Trophoblast cell (in vitro differentiated cells and primary cell): ENCODE measurements at places on chromosomes 1 and 21.

GRCh38 chr1:219324171-219324570 is 150.5 kb downstream of the LYPLAL1 start:
- DNase-seq, result no peak

DNA sequence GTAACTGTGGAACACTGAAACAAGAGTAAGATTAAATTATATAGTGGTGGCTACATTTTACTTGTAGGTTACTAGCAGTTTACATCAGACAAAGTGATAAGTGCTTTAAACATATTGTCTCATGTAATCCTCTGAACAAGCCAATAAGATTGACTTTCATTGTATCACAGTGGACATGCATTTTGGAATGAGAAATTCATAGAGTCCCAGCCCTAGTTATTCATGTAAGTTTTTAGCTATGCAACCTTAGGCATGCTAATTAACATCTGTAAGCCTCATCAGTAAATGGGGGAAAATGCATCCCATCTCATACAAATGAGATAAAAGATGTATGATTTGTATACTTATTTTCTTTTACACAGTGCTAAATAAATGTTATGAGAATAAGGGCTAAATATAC is 1038.1 kb upstream of the ADGRL4 start:
- no peak for DNase-seq

DNA sequence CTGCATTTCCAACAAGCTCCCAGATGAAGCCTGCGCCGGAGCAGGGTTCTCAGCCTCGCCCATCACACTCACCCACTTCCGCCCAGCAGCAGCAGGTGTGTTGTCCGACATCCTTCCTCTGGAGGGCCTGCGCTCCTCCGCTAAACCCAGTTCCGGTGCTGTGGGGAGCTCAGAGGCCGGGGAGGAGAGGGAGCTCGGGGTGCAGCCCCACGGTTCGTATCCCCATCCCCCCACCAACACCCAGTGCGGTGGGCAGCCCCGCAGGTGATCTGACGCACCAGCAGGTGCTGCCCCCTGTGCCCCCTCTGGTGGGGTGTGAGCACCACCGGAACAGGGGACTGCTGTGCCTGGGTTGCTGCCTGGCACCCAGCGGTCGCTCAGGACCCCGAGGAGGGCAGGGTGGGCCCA is 3.4 kb upstream of the PEX10 start:
- DNase-seq, result no peak

GRCh38 chr1:26181586-26182382 is 4.5 kb downstream of the CNKSR1 start:
- DNase-seq, result no peak

DNA sequence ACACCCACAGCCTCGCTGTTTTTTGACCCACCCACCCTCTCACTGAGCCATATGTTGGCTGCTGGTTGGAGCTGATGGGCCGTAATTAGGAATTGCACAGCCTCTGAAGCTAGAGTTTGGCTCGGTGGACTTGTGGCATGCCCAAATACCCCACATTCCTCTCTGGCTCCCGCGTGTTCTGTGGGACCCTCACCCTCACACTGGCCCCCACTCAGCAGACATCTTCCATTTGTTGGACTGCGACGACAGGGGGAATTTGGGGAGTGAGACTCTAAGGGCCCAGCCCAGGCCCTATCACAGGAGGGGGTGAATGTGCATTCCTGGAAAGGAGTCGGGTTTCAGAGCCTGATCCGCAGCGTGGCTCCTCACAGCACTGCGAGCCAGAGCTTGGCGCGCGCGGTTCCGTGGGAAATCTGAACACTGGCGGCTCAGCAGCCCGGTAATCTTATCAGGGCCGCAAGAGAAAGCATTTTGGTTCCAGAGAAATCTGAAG is 5.2 kb downstream of the RCSD1 start:
- no peak for DNase-seq

DNA sequence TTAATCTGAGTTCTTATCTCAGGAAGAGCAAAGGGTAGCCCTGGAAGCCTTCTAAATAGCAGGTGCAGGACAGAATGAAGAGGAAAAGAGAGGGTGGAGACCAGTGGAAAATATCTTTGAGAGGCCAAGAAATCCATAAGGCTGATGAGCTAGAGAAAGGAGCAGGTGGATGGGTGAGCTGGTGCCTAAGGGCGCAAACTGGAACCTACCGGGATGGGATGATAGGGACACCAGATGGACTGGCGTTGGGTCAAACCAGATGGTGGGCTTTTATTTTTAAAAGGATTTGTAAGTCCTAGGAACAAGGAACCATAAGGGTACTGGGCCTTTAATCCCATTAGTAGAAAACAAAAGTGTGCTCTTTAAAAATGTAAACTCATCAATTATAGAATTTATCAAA is 59.7 kb downstream of the RGL1 start:
- DNase-seq, result no peak

DNA sequence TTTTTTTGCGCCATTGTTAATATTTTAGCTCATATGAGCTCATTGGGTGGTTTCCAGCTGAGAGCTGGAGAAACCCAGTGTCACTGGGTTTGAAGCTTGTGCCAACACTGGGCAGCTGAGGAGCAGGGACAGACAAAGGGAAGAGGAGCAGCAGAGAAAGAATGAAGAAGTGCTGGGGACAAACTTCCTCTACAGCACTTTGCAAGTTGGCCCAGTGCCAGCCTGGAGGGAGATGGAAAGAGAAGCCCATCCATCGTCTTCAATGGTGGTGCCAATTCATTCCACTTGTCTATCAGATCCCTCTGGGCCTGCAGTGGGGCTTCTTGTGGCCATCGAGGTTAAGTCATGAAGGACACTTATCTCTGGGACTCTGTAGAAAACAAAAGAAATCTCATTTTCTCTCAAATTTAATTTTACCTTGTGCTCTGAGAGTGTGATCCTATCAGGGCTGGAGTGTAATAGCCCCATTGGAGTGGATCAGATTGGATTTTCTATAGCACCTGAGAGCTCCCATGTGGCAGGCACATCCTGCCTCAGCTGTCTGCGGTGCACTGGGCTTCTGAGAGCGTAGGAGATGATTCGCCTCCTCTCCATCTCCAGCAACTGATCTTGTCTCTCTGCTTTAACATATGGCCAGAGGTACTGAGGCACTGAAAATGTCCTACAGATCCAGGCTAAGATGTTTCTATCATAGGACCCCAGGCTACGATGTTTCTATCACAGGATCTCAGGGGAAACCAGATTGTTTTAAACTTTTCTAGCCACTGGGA is 114.7 kb downstream of the TNR start:
- DNase-seq, result no peak

GRCh38 chr21:26451081-26451740 is 121.9 kb downstream of the CYYR1 start:
- DNase-seq, result no peak

GRCh38 chr1:215118081-215118480 is 35.5 kb downstream of the KCNK2 start:
- DNase-seq, result no peak

- no peak for DNase-seq
These were observed 220.6 kb downstream of the SLC45A1 start for GRCh38 chr1:8538502-8538901.

DNA sequence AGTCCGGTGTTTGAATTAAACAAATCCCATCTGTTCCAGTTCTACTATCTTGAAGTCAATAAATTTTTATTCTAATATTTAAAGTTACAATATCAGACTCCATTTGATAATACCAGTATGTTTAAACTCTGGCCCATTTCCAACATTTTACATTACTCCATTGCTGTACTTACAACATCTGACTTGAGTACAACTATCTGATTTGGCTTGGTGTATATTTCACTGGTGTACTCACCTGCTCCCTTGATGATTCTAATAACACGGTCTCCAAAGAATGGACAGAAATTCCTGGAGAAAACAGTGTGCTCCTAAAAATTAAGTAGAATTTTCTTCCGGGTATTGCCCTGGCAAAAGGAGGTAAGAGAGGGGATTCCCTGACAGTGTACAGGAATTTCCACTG is 680.5 kb upstream of the ADAMTS5 start:
- DNase-seq, result no peak

GRCh38 chr1:6547301-6547700 is 7.0 kb downstream of the NOL9 start:
- no peak for DNase-seq

DNA sequence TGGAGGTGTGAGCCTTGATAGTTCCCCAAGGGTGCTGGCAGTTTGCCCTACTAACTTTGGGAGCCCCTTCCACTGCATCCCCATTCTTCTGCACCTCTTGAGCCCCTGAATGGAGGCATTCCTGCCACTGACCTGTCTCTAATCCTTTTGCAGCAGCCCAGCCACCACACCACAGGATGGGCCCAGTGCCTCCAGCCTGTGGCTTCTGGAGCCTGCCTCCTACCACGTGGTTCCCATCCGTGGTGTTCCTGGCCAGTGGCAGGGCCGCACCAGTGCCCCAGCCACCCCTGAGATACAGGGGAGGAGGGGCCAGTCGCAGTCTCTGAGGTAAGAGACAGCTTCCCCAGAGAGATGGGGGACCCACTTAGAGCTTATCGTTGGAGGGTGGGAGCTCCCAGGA is 14.4 kb downstream of the INAVA start:
- no peak for DNase-seq

- no peak for DNase-seq
These were observed 28.0 kb upstream of the ATP1A1 start for GRCh38 chr1:116345011-116345410.

DNA sequence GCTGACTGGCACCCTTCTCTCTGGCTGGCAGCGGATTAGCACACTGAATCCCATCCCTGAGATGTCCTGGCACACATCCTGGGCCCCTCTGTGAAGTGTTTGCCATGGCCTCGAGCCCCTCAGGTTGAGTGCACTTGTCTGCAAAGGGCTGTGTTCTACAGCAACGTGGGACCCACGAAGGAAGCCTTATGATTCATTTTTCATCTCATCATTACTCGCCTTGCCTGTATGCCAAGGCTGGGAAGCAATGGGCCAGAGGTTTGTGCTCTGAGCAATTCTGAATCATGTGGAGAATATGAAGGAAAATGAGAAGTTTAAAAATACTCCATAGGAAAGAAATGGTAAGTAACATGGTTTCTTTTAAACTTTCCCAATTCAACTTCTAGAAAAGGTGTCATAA is 124.8 kb upstream of the LMO4 start:
- peak; percentile 44 for DNase-seq

DNA sequence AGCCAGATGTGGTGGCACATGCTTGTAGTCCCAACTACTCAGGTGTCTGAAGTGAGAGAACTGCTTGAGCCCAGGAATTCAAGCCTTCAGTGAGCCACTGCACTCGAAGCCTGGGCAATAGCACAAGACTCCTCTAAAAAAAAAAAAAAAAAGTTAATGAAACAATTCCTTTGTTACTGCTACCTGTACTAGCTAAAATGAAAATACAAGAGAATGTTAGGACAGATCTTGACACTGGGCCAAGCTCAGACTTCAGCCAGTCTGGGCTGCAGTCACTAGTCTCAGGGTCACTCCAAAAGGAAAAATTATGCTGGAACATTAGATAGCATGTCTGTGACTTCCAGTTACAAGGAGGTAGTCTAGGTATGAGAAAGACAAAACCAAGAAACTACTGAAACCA is 56.5 kb downstream of the TRIM33 start:
- no peak for DNase-seq

- DNase-seq, result no peak
These were observed 923 bp downstream of the CAP1 start for GRCh38 chr1:40041466-40041838.

DNA sequence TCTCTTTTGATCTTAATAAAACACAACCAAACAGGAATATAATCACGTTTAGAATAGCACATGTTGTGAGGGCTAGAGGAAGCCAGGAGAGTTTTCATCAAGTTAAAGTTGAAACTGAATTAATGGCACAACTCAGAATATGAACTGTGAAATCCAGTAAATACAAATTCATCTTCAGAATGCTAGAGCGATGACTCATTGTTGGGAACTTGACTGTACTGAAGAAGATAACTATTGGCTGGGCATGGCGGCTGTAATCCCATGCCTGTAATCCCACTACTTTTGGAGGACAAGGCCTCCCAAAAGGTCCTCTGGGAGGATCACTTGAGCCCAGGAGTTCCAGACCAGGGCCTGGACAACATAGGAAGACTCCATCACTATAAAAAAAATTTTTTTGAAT is 8.8 kb downstream of the SYF2 start:
- no peak for DNase-seq

DNA sequence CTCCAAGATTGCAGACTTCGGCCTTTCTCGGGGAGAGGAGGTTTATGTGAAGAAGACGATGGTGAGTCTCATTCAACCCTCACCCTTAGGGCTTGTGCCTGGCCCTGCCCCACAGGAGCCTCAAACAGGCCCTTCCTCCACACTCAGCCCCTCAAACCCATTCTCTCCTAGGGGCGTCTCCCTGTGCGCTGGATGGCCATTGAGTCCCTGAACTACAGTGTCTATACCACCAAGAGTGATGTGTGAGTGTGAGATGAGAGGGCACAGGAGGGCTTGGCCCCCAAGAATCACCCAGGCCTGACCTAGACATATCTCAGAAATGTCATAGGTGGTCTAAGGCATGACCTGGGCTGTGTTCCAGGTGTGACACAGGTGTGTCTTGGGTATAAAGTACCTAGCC is 18.3 kb upstream of the MPL start:
- no peak for DNase-seq

GRCh38 chr1:223714849-223715603 is 2.7 kb downstream of the CAPN2 start:
- DNase-seq, result peak; percentile 46

DNA sequence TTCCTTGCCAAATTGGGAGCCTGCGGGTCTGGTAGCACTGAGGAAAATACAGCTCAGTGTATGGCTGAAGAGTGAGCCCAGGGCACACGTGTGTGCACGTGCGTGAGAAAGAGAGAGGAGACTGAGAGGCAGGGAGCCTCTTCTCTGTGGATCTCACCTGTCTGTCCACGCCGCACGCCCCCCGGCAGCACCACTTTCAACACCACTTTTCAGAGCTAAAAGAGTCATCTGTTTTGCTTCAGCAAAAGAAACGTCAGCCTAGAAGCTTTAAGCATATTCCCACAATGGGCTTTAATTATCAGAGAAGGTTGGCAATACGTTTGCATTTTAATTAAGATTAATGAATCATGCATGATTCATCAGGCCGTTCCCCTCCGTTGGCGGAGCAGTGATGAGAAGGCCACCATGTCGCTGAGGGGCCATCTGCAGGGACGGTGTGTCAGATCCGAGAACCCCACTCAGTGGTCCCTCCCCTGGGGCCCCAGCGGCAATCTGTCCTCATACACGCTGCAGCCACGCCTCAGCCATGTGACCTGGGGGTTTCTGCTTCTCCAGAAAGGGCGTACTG is 56.8 kb downstream of the SIK1 start:
- no peak for DNase-seq

GRCh38 chr21:29475329-29475728 is 176.6 kb downstream of the BACH1 start:
- no peak for DNase-seq

DNA sequence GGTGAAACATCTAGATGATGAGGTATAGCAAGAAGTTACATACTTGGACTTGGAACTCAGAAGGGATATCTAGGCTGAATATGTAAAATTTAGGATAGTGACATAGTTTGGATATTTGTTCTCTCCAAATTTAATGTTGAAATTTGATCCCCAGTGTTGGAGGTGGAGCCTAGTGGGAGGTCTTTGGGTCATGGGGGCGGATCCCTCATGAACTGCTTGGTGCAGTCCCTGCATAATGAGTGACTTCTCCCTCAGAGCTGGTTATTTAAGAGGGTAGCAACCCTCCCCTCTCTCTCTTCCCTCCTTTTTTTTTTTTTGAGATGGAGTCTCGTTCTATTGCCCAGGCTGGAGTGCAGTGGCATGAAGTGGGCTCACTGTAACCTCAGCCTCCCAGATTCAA is 15.5 kb downstream of the ST3GAL3 start:
- no peak for DNase-seq
